Pons (tissue), 1 donor: ENCODE measurements at places on chromosomes 4 and X.

GRCh38 chr4:70915874-70916559 lies 13.8 kb downstream of the MOB1B start:
- no peak for DNase-seq

DNA sequence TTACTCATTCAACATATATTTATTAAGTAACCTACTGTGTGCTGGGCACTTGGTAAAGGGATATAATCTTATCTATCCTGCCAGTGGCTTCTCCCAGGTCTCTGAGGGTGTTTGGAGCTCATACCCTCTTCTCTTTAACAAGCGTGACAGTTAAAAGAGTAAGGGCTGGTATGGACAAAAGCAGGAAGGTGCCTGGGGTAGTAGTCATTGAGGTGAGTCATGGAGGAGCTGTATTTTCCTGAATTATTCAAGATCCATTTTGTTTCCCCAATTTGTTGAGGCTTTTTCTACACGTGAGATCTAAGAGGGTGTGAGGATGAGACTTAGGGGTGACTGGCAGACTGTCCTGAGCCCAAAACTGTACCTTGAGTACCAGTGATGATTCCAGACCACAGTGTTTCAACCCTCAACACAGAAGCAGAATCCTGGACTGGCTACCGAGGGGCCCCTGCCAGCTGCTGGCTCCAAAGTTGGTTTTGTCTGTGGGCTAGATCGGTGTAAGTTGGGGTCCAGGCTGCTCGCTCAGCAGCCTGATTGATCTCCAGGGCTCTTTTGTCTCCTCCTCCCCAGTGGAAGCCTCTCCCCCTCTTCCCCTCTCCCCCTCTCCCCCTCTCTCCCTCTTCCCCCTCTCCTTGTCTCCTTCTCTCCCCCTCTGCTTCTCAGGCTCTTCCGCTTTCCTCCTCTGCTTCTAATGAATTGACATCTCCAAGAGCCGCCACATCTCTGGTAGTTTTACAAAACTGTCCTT lies at the start of gene DRP2:
DRP2 (plus strand) TSS at position 671 of the 748 bp plus-strand sequence. CDS start 11,862 bp downstream, outside the sequence.
- no peak for DNase-seq

DNA sequence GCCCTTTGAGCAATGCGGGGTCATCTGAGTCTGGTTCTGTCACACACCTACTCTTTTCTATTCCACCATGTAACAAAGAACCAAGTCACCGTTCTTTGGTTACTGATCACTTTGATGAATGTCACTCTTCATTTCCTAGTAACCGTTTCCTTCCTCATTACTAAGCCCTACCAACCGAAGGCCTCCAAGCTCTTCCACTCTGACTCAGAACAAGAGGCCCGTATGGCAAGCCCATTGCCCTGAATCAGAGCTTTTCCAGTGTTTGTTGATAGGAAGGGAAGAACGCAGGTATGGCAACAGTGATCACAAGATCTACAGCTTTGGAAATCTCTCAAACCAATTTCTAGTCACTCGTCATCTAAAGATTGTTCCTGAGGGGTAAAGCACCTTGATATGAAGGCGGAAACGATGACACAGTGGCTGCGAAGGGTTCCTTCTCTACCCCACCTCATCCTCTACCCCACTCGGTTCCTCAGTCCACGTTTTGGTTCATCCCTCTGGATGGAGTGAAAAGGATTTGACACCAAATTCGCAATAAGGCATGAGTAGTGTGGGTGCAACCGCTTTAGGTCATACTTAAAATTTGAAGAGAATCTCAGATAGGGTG lies 28.0 kb upstream of the CD40LG start:
- no peak for DNase-seq

DNA sequence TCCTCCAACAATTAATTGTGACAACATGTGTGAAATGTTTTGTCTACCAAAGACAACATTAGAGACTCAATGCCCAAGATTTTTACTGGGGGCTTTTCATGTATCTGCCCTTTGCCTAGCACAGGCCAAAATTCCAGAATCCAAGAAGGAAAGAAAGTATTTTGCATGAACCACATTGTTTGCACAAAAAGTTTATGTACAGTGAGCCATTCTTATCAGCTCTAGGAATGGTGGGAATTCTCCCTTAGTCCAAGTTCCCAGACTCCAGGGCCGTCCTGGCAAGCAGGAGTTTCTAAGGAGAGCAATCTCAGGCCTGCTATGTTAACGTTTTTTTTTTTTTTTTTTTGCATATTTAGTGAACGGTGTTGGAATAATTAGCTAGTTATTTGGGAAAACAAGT lies 21.6 kb downstream of the GPRASP1 start:
- no peak for DNase-seq

GRCh38 chr4:107693132-107693531 lies 26.9 kb downstream of the PAPSS1 start:
- DNase-seq, result no peak

GRCh38 chr4:94649381-94650133 lies 108.2 kb upstream of the BMPR1B start:
- no peak for DNase-seq

DNA sequence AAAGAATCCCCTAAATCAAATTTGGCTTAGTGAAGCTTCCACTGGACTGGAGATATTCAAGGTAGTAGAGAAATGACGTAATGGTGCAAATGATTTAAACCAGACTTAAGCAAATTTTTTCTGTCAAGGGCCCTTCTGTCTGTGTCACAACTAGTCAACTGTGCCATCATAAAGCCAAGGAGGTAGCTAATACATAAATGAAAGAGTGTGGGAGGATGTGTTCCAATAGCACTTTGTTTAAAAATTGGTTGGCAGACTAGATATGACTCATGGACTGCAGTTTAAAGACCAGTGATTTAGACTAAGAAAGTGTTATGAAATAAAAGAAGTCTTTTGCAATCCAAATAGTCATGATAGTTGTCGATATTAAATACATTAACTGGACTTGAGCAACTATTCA lies 24.3 kb upstream of the TEX13C start:
- no peak for DNase-seq

DNA sequence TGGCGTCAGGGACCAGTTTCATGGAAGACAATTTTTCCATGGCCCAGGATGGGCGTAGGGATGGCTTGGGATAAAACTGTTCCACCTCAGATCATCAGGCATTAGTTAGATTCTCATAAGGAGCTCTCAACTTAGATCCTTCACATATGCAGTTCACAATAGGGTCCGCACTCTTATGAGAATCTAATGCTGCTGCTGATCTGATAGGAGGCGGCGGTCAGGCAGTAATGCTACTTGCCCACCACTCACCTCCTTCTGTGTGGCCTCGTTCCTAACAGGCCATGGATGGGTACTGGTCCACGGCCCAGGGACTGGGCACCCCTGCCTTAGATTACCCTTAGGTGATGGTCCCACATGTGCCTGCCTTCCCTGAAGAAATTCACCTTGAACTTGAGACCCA lies 28.8 kb upstream of the ENPP6 start:
- DNase-seq, result no peak

- DNase-seq, result no peak
These were observed 54.5 kb downstream of the RS1 start for GRCh38 chrX:18617407-18617750.

GRCh38 chr4:144948009-144948408 lies 150.0 kb downstream of the ANAPC10 start:
- no peak for DNase-seq

- DNase-seq, result no peak
These were observed 11.2 kb downstream of the SLC25A6 start for GRCh38 chrX:1380672-1381233.
